WERI-Rb-1 (cell line): ENCODE measurements at places on chromosomes 5 and 9.

DNA sequence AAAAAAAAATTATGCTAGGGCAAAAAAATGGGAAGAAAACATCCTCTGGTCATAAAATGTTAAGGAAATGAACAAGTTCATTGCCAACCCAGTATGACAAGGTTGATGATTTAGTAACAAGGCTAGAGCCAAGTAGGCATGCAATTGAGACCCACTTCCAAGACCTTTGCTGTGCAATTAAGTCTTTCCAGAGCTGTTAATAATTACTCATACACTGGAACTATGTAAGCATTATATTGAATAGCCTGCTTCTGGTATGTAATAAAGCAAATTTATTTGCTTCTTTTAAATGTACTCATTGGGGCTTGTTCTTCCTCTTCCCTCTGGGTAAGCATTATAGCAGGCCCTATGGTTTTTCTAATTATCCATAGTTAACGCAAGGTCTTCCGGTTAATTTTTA lies 32.5 kb upstream of the SNAPC3 start:
- DNase-seq: no peak

GRCh38 chr9:124008694-124009530 lies 2.7 kb upstream of the LHX2 start:
- peak; percentile 57 for DNase-seq

GRCh38 chr9:20624201-20625002 lies 2.1 kb upstream of the MLLT3 start:
- DNase-seq: peak; percentile 47

- no peak for DNase-seq
These were observed 4.5 kb downstream of the UBE2D2 start for GRCh38 chr5:139565411-139566305.

DNA sequence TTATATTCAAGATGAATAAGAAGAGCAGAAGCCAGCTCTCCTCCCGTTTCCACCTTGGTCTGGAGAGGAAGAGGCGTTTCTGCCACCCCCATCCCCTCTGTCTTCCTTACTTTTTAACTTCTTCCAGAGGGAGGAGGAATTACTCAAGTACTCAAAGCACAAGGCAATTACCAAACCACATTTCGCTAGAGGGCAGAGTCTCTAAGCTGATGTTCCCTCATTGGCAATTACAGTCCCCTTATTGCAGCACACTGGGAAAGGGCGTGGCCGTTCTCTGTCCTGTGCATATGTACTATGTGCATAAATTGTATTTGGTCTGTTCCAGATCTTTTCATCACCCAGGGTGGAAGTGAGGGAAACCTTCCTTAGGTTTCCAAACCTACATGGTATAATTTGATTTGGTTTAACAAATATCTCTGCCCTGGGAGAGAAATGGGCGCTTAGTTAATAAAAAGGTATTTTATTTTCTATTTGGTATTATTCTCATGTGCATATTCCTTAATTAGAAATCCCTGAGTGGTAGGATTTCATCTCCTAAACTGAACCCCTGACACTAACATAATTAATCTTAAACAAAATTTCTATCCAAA lies 29.8 kb upstream of the ALDOB start:
- DNase-seq: peak; percentile 71

GRCh38 chr5:38803246-38803645 lies 42.6 kb upstream of the OSMR start:
- DNase-seq: no peak

- DNase-seq: peak; percentile 83
These were observed 181.1 kb upstream of the RAD23B start for GRCh38 chr9:107102011-107102410.

DNA sequence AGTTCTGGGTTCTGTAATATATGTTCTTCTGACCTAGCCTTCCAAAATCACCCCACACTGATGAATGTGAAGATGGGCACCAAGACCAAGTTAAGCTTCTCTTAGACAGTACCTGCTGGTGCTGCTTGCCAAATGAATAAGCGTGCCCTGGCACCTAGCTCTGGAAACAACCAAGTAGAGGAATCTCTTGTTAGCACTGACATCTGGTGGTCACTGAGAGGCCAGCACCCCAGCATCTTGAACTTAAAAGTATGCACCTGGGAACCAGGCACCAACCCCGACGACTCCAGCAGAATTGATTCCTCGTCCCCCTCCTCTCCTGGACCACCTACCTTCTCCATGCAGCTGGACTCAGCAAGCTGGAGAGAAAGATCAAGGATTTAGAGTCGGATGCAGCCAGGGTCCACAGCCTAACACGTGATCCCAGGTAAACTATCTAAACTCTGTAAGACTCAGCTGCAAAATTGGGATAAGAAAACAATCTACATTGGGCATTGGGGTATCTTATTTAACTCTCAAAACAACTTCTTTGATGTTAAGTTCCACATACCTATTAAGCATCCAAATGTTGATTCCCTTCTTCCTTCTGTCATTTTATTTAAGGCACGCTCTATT lies 89.8 kb downstream of the SLC1A3 start:
- peak; percentile 67 for DNase-seq

DNA sequence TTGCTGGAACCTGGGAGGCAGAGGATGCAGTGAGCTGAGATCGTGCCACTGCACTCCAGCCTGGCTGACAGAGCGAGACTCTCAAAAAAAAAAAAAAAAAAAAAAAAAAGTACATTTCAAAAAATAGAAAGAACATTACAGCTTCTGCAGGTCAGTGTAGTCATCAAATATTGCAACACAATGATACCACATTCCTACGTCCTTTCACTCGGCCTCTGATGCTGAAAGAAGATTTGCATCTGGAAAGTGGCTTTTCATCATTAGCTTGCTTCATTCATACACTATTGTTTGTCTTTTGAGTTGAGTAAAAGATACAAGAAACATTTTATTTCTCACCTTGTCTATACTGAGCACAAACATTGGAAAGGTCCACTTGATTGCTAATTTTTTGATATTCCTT lies 59.6 kb upstream of the CPLANE1 start:
- no peak for DNase-seq

- DNase-seq: no peak
These were observed 280.3 kb downstream of the ARHGEF28 start for GRCh38 chr5:73906277-73906676.

DNA sequence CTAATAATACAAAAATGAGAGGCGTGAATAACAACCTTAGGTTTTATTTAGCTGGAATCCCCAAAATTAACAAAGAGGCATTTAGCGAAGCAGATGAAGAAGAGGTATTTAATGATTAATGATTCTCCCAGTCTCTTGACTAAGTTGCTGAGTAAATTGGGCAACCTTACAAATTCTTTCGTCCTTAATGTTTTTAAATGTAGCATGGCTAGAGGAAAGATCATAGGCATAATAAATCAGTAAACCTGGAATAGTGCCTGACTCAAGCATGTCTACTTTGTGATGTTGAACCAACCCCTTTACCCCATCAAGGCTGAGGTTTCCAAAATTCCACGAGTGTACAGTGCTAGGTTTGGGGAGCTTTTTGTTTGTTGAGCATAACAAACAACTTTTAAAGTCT lies 7.9 kb downstream of the BHMT start:
- DNase-seq: no peak

GRCh38 chr9:77486968-77487367 lies 161.2 kb downstream of the GNA14 start:
- no peak for DNase-seq

GRCh38 chr9:113919382-113919781 lies 43.3 kb downstream of the ZNF618 start:
- no peak for DNase-seq

GRCh38 chr5:176557846-176558245 lies 8.7 kb downstream of the CDHR2 start:
- DNase-seq: no peak

- DNase-seq: no peak
These were observed 210.6 kb upstream of the ZNF608 start for GRCh38 chr5:124957063-124957462.

- no peak for DNase-seq
These were observed 23.6 kb upstream of the ANXA2R start for GRCh38 chr5:43063721-43064171.

GRCh38 chr5:33188089-33188488 lies 252.7 kb upstream of the TARS1 start:
- no peak for DNase-seq

DNA sequence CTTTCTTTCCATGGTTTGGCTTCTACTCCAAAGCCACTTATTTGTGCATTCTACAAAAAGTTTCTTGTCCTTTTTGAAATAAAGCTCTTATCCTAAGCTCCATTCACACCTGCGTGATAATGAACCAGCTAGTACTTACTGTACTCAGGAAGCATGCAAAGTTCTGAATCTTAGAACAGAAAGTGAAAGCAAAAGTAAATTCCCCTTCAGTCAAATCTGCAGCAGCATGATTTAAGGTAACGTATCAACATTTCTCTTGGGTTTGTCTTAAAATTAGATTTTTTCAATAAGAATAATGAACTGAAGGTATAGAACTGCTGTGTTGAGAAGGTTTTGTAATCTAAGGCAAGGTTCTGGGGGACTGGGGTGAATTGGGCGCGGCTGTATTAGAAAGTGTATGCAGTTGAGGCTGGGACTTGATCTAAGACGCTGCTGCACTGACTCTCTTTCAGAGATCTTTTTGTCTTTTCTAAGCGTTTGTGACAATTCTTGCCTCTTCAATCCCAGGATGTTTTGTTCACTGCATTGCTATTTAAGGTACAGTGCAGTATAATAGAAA lies at the start of gene ERAP2:
TSS of gene ERAP2 (plus strand) at position 209 of the 559 bp plus-strand sequence. CDS start 3,186 bp downstream, outside the sequence.
- no peak for DNase-seq

- DNase-seq: no peak
These were observed 92.7 kb upstream of the NEURL1B start for GRCh38 chr5:172548311-172548731.

DNA sequence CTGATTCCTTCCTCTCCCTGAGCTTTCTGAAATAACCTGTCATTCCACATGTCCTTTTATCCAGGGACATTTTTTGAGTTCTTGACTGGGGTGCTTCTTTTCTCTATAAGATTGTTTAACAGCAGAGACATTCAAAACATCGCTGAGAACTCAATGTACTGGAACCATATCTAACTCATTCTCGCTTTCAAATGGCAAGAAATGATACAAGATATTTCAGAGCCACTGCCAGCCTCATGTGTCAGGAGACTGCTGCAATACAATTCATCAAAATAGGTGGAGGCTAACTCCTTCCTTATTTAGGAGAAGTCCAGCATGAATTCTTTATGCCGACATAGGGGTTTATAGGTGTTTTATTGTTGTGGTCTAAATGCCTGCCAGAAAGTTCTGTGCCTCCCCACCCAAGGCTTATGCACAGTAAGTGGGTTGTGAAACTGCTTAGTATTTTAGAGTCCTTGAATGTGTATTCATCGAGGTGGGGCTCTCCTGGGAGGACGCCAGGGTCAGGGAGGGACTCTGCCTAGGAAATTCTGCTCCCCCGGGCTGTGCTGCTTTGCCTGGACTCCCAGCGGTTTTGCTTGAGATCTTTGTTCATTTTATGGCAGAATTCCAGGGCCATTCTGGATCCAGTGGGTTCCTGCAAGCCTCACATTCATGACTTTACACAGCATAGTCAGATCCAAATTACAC lies 53.9 kb downstream of the ZNF474 start:
- no peak for DNase-seq

DNA sequence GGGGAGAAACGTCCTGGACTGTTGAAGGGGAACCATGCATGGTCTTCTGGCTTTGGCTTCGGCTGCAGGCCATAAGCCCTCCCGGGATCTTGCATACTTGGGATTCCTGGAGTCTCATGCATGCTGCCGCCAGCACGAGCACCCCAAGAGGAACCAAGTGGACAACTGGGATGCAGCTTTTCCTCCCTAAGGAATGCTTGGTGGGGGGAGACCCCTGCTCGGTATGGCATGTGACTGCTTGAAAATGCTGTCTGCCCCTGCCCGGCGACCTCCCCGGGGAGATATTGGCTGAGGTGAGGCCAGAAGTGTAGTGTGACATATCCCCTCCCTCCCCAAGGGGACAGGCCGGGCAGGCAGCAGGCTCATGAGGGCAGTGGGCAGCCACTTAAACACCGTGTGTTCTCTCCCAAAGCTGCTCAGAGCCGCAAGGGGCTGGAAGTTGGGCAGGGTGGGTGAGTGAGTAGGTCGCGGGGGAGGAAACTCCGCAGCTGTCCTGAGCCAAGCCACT lies 15.7 kb downstream of the TMEM171 start:
- DNase-seq: no peak

- DNase-seq: no peak
These were observed 343.1 kb downstream of the OSTF1 start for GRCh38 chr9:75431375-75431774.

DNA sequence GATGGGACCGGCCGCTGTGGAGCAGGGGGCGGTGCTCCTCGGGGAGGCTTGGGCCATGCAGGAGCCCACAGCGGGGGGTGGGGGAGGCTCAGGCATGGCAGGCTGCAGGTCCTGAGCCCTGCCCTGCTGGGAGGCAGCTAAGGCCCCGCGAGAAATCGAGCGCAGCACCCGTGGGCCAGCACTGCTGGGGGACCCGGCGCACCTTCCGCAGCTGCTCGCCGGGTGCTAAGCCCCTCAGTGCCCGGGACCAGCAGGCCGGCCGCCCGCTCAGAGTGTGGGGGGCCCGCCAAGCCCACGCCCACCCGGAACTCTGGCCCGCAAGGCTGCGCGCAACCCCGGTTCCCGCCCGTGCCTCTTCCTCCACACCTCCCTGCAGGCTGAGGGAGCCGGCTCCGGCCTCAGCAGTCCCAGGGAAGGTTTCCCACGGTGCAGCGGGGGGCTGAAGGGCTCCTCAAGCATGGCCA lies 131.5 kb downstream of the SNX18 start:
- DNase-seq: no peak

- no peak for DNase-seq
These were observed 202.7 kb downstream of the SEMA6A start for GRCh38 chr5:116371935-116372334.

DNA sequence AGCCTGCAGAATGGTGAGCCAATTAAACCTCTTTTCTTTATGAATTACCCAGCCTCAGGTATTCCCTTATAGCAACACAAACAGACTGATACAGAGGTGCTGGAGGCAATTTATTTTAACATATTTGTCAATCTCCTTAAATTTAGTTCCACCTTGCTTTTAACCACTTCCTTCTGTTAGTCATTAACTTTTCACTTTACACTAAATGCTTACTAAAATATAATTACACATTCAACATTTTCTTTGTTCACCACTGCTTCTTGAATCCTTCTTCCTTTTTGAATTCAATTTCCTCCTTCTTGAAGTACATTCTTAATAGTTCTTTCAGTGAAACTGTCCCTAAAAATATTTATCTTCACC lies 39.4 kb downstream of the LYRM7 start:
- no peak for DNase-seq

DNA sequence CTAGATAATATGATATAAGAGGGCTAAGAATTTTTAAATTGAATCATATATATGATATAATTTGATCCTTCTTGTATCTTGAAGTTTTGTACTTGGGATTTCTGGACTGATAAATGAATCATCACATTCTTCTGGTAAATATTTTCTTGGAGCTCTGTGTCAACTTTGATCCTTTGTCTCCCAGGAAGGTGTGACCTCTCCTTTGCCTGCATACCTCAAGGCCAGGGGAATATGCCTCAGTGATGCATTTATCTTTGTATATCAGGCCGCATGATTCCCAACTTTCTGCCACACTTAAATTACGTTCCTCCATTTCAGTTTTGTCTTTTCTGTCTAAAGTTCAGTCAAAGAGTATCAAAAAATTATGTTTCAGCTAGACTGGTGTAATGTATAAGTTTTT lies 101.2 kb downstream of the NLN start:
- no peak for DNase-seq

- no peak for DNase-seq
These were observed 182.8 kb upstream of the TARS1 start for GRCh38 chr5:33257807-33258429.
